Substantia nigra (tissue), 51 donors: ENCODE measurements at places on chromosomes 4 and X.

- no peak for DNase-seq
Observed at GRCh38 chr4:77169481-77169880, 12.5 kb downstream of the CCNG2 start.

GRCh38 chr4:83489711-83490326, 4.9 kb upstream of the ABRAXAS1 start:
- no peak for DNase-seq

DNA sequence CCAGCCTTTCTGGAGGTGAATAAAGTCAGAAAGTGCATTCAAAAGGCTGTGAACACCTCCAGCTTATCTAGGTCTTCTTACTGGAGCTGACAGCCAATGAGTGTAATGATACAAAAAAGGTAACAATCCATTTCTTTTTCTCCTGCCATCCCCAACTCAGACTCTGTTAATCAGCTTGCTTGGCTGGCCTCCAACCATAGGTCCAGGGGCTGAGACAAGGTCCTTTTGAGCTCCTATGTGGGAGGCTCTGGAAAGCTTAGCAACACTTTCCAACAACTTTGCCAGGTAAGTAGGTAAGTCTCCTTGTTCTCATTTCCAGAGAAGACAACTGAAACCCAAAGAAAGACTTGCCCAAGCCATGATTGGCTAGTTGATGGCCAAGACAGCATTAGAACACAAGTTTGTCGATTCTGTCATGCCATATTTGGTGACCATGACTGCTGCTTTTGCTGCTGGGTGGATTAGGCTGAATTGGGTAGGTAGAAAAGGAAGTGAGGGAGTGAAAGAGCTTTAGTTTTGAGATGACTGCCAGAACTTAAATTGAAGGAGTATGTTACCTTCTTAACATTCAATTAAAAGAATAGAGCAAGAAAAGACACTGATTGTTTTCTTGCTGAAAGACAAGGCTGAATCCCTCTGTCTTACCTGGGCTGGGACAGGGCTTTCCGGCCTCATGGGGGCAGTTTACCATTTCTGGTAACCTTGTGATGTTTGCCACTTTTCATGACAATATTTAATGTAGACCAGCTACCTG, 22.8 kb downstream of the VSIG4 start:
- DNase-seq, result no peak

- DNase-seq, result no peak
Observed at GRCh38 chr4:68582339-68582717, 6.2 kb upstream of the UGT2B17 start.

- DNase-seq, result no peak
Observed at GRCh38 chr4:1015746-1016145, 4.3 kb downstream of the FGFRL1 start.

- DNase-seq, result no peak
Observed at GRCh38 chr4:184979461-184980124, 38.7 kb upstream of the HELT start.

DNA sequence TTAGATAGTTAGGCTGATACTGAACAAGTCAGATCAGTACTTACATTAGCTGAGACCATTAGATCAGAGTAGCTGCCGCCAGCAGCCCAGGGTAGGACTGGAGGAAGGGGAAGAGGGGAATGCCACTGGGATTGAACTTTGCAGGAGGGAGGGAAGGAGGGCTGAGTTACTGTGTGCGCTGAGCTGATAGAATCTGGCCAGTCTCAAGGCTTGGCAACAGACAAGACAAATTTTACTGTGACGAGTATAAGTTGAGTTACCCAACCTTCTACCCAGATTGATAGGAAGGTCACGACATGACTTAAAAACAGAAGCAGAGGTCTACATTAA, 372.1 kb downstream of the OPHN1 start:
- DNase-seq, result no peak

DNA sequence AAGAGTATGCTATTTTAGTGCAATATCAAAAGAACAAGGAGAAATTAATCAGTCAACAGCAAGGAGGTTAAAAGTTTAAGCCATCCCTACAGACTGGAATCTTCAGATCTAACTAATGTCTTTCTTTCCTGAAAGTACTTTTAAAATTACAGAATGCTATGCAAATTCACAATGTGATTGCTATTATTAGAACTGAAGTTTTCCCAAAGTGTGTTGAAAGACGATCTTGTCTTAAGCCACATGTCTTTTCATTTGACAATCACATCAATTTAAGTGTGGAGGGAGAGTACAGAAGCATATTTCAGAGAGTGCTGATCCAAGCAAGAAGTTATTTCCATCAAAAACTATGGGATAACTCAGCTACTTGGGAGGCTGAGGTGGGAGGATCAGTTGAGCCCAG, 64.7 kb upstream of the TNIP3 start:
- DNase-seq, result no peak

DNA sequence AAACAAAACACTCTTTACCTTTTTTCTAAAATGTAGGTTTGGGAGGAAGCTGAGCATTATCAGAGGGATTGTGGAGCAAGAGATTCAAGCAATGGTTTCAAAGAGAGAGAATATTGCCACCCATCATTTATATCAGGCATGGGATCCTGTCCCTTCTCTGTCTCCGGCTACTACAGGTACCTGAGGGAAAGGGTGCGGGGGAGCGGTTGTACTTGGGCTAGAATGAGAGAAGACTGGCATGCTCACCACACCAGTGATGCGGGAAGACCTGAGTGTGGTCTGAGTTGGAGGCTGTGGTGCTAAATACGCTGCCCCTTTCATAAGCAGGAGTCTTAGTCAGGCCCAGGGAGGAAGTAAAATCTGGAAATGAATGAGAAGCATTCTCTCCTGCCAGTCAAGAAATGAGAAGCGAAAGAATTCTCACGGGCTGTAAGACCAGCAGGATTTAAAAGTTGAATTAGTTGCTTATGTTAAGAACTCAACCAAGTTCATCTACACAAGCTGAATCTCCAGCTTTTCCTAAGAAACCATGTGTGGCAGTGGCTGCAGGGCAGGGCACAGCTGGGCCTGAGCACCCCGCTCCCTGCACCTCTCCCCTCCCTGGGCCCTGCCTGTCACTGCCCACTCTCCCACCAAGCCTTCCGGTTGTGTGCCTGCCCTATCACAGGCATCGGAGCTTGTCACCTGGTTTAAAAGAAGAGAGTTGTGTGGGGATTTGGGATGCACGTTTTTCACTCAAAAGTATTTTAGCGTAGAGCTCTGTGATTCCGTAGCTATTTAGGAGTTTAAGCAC, 24.8 kb upstream of the MSANTD1 start:
- no peak for DNase-seq

- no peak for DNase-seq
Observed at GRCh38 chr4:11724731-11725130, 296.0 kb upstream of the HS3ST1 start.

- DNase-seq, result no peak
Observed at GRCh38 chr4:155787113-155787710, 28.4 kb downstream of the GUCY1B1 start.

DNA sequence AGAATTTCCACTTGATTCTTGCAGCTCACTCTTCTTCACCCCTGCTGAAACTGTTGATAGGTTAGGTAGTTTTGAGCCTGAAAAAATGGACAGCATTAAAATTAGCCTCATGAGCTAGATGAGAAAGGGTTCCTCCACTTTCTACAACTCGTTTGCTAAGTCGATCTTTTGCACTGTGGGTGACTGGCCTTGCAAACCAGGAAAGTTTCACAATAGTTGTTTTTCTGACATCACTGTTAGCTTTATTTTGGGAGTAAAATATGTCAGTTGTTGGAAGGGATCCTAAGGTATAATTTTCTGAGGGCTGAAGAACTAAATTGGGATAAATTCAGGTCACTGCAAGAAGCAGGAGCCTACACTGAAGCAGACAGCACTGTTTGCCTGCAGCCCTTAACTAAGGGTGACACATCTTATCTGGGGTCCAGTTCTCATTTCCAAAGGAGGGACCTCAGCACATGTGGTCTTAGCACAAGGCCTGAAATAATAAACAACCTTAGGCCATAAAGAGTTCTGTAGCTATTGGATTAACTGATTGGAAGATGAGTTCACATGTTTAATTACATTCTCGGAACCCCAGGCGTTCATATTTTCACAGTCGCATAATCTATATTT, 29.1 kb downstream of the ANAPC4 start:
- DNase-seq, result no peak

GRCh38 chr4:176575141-176575730, 217.5 kb downstream of the VEGFC start:
- no peak for DNase-seq
